ENCODE measurements at places on chromosomes 3 and 15.

DNA sequence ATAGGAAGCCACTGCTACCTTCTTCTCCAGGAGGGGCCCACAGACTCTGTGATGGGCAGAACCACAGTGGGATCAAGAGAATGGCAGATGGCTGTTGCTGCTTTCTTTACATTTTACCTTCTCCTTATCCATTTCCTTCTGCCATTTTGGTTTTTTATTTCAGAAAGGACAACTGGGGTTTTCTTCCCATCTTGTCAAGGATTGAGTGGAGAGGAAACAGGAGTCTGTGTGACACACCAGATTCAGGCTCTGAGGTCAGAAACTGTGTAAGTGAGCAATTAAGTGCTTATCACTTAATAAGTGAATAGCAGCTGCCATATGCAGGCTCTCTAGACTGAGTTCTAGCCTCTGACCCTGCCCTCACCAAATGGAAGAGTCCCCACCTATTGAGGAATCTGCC lies 47.3 kb downstream of the ITGB5 start:
- no peak for DNase-seq

DNA sequence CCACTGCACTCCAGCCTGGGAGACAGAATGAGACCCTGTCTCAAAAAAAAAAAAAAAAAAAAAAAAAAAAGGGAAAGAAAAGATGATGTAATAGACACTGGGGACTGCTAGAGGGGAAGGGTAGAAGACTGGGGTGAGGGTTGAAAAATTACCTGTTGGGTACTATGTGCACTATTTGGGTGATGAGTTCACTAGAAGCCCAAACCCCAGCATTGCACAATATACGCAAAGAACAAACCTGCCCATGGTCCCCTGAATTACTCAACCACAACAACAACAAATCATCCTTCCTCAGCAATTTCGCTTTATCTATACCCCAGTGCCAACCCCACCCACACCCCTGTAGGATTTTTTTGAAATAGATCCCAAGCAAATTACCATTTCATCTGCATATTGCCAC lies 13.5 kb downstream of the NIPA1 start:
- DNase-seq: no peak

GRCh38 chr15:82820128-82820527 lies 10.7 kb downstream of the WHAMM start:
- DNase-seq: no peak

- no peak for DNase-seq
These were observed 102.1 kb downstream of the DUT start for GRCh38 chr15:48433226-48433886.

- DNase-seq: no peak
These were observed 16.1 kb downstream of the HMG20A start for GRCh38 chr15:77436822-77437221.

GRCh38 chr3:72821161-72821781 lies 27.0 kb downstream of the SHQ1 start:
- DNase-seq: no peak

GRCh38 chr15:99651023-99651807 lies 82.0 kb downstream of the LYSMD4 start:
- no peak for DNase-seq

DNA sequence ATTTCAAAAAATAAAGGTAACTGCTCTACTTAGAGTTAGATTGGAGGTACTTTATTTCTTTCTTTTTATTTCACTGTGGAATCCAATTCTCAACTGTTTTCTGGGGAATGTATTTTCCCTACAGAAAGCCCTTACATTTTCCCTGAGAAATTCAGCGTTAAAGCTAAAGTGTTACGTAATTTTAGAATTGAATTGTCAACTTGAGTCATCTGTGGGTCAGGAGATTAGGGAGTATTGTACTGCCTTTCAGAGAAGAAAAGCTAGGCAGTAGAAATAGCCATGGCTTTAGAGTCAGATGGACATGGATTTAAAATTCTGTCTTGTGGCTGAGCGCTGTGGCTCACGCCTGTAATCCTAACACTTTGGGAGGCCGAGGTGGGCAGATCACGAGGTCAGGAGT lies 728.6 kb downstream of the ROBO1 start:
- DNase-seq: no peak

- DNase-seq: no peak
These were observed 297.8 kb downstream of the EPHA3 start for GRCh38 chr3:89405176-89405575.

DNA sequence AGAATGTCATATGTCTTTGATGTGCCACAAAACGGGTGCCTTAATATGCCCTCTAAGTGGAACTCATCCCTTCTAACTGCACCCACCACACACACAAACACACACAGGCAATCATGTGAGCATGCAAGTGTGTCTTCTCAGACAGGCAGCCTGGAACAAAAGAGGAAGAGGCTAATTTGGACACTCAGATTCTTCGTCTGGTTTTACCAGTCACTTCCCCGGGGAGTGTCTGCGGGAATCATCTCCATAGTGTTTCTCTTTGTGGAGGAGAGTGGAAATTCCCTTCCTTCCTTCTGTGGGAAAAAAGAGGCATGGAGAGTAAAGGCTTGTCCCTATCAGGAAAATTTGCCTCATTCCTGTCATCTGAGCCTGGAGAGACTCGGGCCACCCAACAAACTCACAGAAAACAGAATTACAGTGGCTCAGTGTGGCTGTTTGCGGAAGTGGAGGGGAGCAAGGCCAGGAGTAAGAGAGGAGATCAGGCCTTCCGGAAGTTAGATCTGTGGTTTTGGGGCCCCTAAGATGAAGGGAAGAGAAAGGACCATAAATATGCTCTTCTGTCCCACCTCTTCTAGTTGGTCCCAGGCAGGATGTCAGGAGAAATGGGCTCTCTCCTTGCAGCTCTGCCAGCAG lies 212.6 kb upstream of the SEMA6D start:
- no peak for DNase-seq

DNA sequence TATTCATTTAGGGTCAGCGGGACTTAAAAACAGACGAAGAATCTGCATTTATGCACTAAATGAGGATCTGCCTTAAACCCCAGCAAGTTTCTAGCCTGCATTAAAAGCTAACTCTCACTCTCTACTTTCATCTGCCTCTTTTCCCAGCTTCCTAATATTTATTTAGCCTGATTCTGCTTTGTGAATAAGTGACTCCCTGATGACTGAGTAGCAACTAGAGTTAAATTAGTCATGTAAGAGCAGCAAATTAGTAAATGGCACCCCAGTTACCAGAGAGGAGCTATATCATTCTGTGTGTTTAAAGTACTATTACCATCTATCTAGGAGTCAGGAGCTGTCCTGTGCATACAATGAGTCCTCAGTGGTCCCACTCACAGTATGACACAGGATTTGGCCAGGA lies 391.0 kb upstream of the RORA start:
- no peak for DNase-seq

GRCh38 chr15:29774900-29775299 lies 47.4 kb downstream of the TJP1 start:
- no peak for DNase-seq

DNA sequence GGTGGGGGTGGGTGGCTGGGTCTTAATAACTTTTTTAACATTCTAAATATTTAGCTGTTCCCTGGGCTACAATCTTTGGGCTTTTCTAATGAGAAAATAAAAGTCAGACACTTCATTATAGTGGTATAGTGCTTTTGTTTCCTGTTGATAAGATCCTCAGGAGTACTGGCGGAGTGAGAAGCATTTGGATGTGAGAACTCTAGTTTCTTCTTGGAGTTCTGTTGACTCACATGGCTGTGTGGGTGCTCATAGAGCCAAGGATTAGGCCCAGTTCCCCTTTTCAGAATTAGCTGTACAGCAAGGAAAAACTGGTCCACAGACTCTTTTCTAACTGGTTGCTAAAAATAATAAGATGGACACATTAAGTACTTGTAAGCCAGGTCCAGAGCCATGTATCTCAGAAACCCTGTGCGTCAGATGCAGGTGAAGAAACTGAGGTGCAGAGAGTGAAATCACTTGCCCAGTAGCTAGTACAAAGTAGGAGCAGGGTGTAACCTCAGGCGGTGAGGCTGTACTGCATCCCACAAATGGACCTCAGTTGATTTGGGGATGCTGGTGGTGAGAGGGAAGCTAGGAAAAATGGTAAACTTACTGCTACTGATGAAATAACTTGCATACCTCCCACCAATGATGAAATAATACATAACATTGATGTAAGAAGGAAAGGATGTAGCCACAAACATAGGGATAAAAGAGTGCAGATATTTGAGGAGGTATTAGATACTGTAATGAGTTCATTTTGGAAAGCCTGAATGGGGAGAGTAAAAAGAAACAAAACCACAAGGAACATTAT lies 2.3 kb downstream of the ITPR1 start:
- DNase-seq: no peak

GRCh38 chr3:172853921-172854666 lies 103.6 kb downstream of the ECT2 start:
- no peak for DNase-seq

DNA sequence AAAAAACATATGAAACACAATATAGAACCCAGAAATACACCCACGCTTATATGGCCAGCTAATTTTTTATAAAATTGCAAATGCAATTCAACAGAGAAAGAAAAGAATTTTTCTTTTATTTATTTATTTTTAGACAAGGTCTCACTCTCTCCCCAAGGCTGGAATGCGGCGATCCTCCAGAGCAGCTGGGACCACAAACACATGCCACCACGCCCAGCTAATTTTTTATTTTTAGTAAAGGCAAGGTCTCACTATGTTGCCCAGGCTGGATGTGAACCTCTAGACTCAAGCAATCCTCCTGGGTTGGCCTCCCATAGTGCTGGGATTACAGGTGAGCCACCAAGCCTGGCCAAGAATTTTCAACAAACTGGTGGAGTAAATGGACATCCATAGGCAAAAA lies 117.9 kb downstream of the SCAPER start:
- DNase-seq: no peak

DNA sequence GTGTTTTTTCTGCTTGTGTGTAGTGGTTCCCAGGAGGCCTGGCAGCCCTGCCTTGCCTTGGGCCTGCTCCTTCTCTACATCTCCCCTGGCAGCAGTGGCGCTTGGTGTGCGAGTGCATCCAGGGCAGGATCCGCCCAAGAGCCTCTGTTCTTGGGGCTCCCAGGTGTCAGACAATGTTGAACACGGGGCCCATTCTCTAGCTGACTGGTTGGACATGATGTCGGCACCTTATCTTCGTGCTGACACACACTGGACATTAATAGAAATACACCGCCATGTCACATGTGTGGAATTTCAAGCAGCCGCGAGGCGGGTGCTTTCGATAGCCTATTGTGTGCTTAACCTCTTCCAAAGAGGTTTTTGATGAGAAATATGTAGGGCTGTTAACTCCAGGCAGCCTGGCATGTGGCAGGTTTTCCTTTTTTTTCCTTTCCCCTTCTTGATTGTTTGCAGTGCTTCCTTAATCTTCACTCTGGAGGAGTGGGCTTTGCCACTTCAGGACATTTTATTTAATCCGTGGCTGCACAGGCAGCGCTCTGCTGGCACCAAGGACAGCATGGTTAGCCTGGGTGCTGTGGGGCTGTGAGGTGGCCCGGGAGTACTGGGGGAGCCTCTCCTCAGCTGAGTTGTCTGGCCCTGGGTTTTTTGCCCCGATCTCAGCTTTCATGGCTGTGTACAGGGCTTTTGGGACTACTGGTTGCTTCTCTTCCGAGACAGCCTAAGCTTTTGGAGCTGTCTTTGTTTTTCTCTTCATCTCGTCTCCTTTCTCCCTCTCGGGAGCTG lies 42.5 kb downstream of the CHCHD6 start:
- no peak for DNase-seq

GRCh38 chr3:190089711-190090110 lies 31.0 kb downstream of the P3H2 start:
- DNase-seq: no peak

DNA sequence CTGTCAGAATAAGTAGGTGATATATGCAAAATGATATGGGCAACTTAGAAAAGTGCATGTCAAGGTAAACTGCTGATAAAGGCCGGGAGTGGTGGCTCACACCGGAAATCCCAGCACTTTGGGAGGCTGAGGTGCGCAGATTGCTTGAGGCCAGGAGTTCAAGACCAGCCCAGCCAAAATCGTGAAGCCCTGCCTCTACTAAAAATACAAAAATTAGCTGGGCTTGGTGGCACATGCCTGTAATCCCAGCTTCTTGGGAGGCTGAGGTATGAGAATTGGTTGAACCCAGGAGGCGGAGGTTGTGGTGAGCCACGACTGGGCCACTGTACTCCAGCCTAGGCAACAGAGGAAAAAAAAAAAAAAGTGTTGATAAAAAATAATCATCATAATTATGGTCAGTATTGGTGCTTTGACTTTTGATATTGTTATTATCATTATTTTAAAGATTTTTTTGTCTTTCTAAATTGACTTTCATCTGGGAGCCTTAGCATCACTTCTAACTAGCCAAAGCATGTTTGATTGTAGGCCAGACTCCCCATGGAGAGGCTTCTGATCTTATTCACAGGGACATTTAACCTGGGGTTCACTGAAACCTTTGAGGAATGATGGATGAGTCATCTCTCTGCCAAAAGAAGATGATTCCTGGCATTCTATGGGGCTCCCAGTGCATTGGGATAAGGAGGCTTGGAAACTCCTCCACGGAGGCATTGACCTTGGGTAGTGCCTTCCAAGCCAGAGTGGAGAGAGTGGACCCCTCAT lies 5.6 kb downstream of the ZBTB38 start:
- DNase-seq: no peak

DNA sequence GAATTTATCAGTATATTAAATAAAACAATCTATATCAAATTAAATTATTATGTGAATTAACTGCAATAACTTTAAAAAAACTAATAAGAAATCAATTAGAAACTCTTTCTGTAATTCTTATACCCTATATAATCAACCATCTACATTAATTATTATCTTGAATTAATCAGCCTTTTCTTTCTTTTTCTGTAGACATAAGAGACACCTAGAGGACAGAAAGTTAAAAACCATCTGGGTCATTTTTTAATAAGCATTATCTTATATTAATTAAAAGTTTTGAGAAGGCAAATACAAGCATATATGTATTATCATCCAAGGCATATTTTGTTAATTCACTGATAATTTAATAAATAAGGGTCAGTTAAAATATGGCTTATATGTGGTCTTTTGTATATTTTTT lies 24.2 kb upstream of the SLC25A26 start:
- DNase-seq: no peak

DNA sequence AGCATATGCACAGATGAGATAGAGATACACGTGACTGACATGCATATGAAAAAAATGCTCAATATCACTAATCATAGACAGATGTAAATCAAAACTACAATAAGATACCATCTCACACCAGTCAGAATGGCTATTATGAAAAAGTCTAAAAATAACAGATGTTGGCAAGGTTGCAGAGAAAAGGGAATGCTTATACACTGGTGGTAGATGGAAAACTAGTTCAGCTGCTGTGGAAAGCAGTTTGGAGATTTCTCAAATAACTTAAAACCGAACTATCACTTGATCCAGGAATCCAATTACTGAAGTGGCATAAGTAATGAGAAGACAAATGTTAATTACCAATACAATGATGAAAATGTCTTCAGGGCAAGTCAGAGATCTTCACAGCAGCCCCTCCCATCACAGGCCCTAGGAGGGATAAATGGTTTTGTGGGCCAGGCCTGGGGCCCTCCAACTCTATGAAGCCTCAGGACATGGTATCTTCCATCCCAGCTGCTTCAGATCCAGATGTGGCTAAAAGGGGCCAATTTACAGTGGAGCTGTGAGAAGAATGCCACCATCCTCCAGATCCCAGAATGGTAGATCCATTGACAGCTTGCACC lies 71.4 kb upstream of the PLSCR4 start:
- no peak for DNase-seq
